Caco-2 (cell line): ENCODE measurements at places on chromosomes 5 and 9.
A peak's percentile ranks its signal among the peaks of the same experiment; 100 is the strongest.

GRCh38 chr5:38639377-38640358 lies 83.2 kb upstream of the LIFR start:
- peak; percentile 24 for DNase-seq

DNA sequence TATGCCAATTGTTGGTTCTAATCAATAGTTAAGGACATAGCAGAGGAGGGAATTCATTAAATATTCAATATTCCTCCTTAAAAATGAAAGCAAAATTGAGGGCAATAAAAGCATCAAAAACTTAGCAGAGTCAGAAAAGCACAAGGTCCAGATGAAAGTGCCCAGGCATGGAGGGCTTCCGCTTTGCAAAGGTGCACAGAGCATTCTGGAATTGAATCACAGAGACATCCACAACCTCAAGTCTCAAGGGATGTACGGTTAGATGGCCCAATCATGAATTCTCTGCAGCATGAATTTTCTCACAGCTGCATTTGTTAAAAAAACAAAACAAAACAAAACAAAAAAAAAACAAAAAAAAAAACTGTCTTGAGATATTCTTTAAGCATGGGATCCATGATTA lies 253.7 kb downstream of the SPOCK1 start:
- DNase-seq: no peak

GRCh38 chr5:96714450-96714849 lies 52.3 kb downstream of the CAST start:
- peak; percentile 35 for DNase-seq

GRCh38 chr5:92544036-92544435 lies 1037.0 kb downstream of the NR2F1-AS1 start:
- DNase-seq: no peak

GRCh38 chr5:177183766-177184360 lies 50.3 kb downstream of the NSD1 start:
- no peak for DNase-seq

- DNase-seq: peak; percentile 40
Measured at GRCh38 chr9:111039231-111039906, 1.1 kb upstream of the LPAR1 start.

DNA sequence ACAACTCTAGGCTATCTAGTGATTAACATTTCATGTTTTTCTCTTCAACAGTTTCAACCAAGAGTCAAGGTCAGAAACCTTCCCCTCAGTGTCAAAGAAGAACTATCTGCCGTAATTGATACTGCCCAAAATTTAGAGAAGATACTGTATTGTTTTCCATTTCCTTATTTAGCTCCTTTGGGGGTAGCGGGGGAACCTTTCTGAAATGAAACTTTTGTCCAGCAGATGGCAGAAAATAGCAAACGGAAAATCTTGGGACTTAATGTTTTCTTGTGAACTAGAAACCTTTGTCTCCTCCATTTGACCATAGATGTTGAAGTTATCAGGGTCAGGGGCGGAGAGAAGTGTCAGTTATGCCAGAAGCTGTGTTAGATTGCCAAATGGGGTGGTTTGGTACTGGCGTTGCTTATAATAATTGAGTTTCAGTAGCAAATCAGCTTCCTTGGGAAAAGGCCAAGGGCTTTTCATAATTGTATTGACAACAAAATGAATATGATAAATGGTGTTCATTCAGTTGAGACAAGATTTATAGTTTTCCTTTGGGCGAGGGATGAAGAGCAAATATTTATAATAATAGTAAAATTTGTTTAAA lies 101.7 kb upstream of the TLX3 start:
- no peak for DNase-seq

GRCh38 chr9:121593066-121593465 lies 58.4 kb upstream of the DAB2IP start:
- DNase-seq: no peak

GRCh38 chr5:34574936-34575467 lies 81.1 kb upstream of the RAI14 start:
- no peak for DNase-seq

DNA sequence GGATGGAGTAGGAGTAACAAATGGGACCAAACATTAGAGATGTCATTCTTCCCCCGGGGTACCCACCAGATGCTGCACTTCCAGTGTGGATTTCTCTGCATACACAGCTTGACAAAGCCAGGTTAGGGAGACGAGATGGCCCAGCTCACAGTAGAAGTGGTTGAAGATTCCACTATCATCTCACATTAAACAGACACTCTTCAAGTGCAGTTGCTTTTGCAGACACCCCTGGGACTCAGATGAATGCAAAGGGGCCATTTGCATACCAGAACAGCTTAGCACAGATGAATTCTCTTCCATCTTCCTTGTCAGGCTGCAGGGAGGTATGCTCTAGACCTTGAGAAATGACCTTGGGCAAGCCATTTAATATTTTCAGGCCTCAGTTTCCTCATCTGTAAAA lies 12.6 kb upstream of the C5orf58 start:
- DNase-seq: no peak

DNA sequence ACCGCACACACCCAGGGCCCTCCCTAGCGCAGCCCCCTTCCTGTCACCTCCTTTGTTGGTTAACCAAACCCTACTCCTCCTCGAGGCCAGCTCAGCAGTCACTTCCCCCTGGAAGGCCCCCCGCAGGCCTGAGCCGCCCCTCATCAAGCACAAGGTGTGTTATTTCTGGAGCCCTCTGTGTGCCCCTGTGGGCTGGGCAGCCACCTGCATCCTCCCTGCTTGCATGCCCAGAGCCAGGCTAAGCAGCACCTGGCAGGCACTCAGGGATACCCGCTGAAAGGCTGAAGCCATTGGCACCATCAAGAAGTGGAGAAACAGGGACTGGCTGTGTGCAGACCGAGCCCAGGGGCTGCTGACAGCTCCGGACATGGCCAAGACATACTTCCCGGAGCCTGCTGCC lies 121.8 kb downstream of the ZNF354C start:
- no peak for DNase-seq

- DNase-seq: no peak
Measured at GRCh38 chr9:99055384-99055783, 49.5 kb upstream of the TGFBR1 start.

DNA sequence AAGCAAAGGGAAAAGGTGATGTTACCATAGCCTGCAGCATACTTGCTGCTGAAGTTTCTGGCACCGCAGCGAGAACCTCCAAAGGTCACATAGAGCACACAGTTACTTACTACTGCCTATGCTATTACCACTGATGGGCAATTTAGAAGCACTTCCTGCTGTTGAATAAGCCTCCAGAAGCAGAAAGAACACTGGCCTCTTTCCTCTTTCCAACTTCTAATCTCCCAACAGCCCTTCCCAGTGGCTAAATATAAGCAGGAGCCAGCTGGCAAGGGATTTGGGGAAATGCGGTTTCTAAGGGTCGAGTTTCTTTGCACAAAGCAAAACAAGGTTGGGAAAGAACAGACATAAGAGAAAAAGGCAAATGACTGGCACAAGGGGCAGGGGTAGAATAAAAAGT lies 669.2 kb upstream of the ACO1 start:
- DNase-seq: no peak

- no peak for DNase-seq
Measured at GRCh38 chr5:1416856-1417469, 28.3 kb downstream of the SLC6A3 start.

- no peak for DNase-seq
Measured at GRCh38 chr9:33467526-33467925, 6.2 kb downstream of the NOL6 start.

DNA sequence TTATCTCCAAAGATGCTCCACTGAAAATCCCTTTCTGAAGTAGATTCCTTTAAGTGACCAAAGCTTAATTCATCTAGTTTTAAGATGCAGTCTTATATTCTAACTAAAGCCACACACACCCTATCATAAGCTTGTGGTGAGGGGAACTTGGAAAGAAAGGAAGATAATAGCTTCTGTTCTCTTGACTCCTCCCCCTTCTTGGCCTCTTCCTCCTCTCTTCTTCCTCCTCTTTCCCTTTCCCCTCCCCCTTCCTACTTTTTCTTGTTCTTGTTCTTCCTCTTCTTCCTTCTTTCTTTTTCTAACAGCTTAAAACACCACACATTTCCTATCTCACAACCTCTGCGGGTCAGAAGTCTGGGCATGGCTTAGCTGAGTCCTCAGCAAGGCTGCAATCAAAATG lies 23.5 kb downstream of the IL7R start:
- no peak for DNase-seq

- no peak for DNase-seq
Measured at GRCh38 chr5:178762960-178763359, 32.5 kb upstream of the ZNF354A start.

DNA sequence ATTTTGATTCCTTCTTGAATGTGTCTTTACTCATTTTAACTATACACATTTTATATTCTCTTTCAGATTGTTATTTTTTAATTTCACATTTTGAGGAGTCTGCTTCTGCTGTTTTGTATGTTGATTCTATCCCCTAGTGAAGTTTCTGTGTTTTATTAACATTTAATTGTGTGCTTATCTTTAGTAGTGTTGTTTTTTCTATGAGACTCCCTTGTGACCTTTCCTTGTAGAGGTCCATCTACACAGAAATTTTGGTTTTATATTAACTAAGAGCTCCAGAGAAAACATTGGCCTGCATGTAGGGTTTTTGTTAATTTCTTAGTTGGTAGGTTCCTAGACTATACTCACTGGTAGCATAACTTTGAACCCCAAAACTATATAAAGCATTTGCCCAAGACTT lies 35.4 kb upstream of the IL13 start:
- no peak for DNase-seq

GRCh38 chr5:119402081-119402480 lies 46.3 kb downstream of the TNFAIP8 start:
- no peak for DNase-seq

DNA sequence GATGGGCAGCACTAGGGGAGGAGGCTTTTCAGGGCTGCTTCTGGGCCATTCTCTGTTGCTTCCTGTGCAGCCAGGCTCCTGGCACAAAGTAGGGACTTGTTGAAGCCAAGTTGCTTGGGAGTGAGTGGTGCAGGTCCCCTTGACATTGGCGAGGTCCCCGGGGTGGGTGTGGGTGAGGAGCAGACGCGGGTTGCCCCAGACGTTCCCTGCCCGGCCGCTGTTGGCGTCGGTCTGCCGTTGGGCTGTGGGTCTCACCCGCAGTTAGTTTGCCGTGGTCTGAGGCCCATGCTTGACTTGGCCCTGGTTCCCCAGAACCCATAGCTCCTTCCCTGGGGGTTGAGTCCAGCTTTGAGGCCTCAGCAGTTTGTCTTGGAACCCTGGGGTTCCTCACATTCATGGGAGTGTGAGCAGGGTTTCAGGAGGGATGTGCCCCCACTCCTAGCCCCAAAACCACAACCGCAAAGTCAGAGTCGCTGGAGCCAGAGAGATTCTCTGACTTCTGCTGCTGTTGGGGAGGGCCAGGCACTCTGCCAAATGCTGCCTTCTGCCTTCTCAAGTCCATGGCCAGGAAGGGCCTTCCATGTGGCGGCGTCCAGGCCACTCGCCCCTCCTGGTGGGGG lies 77.5 kb downstream of the RXRA start:
- DNase-seq: no peak

DNA sequence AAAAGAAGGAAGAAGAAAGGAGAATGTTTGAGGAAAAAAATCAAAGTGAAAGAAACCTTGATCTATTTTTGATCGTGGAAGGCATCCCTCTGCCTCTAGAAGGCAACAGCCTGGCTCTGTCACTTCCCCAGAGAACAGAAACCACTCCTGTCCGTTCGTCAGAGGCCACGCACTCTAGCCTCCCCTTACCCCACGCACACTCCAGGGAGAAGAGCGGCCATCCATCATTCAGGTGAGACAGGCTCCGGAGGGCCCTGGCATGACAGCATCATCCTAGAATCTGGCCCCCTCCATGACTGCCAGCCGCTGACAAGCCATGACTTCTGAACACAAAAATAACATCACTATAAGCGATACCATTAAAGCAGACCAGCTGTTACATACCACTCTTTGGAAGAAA lies 135.8 kb downstream of the ROR2 start:
- no peak for DNase-seq

DNA sequence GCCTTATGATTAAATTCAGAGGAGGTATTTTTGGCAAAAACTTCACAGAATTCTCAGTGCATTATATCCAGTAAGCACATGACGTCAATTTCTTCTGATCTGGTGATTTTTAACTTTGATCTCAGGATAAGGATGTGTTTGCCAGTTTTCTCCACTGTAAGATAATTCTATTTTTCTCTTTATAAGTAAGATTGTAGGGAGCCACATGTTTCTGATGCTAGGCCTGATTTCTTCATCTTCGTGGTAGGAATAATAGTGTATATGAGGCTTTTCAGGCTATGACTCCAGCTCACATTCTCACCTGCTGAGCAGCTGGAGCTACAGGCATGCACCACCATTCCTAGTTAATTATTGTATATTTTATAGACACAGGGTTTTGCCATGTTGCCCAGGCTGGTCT lies 32.1 kb upstream of the LMNB1 start:
- no peak for DNase-seq

- DNase-seq: no peak
Measured at GRCh38 chr5:77083088-77083487, 4.0 kb downstream of the ZBED3 start.

DNA sequence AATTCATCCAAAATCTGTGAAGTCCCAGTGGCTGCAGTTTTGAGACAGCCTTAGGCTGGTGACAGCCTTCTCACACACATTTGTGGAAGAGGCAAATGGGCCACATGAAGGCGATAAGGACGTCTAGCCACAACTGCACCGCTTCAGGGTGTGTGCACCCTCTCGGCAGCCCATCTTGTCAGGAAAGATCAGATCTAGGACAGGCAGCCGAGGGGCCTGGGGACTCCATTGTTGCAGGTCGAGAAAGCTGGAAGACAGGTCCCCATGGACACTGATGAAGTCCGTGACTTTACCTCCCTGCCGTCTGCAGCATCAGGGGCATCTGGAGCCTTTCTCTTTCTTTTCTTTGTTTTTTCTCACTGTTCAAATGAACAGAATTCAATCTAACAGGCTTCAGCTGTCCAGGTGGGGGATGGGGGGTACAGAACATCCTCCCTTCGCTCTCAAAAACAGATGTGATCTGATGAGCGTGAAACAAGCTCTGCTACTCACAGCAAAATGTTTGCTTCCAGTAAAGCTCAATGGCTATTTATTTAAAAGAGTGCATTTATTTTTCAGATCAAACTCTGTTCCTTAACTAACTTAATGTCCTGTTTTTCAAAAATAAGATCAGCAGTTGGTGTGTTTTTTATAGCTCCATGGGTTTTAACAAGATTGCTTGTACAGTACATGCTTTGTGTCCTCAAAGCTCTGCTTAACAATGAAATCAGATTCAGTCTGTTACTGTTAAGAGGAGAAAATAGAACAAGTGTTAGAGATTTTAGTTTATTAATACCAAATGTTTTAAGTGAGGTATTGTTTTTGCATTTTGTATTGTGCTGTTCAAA lies 111.8 kb upstream of the OTULINL start:
- DNase-seq: no peak

DNA sequence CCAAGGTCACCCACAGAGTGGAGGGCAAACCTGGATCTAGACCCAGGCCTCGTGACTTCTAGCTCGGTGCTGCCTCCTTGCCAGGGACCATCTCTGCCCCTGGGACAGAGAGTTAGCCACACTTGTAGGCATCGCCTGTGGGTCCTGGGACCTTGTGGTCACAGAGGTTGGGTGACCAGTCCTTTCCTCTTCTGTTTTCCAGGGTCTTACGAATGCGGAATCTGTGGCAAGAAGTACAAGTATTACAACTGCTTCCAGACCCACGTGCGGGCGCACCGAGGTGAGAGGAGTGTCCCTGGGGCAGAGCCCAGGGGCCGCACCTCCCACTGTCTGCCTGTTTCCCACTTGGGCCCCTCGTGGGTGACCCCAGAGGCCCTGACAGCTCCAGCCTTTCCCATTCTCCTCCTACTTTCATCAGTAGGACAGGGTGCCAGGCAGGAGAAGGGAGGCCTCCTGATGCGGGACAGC lies 76.3 kb downstream of the AMBP start:
- no peak for DNase-seq
